ENCODE measurements at places on chromosomes 4 and X.

- no peak for DNase-seq
These were observed 179.4 kb downstream of the RBM46 start for GRCh38 chr4:154960476-154960875.

GRCh38 chrX:38138900-38139299 lies 81.8 kb downstream of the SRPX start:
- DNase-seq, result no peak

GRCh38 chr4:70760662-70761061 lies 38.9 kb downstream of the RUFY3 start:
- no peak for DNase-seq

DNA sequence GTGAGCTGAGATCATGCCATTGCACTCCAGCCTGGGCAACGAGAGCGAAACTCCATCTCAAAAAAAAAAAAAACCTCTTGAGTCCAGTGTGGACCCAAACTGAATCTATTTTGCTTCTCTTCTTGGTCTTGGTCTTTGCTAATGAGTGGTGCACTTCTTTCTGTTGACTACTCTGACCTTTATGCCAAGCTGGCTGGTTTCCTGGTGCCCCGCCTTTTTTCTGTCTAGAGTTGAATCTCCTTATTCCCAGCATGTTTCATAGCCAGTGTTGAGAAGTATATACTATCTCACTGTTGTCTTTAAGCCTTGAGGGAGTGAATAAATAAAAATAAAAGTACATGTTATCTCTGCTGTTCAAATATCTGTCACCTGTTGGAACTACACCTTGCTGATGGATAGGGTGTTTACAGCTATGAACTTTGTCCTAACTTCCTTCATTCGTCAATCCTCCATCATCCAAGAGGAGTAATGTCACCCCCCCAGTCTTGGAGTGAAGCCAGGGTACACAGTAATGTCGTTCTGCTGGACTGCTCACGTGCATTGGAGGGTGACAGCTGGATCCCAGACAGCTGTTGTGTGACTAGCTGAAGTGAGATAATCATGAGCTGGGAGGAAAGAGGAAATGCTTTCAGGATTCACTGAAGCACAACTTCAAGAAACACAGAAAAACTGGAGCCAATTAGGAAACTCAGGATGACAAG lies 99.3 kb upstream of the PRKG2 start:
- DNase-seq, result no peak

- DNase-seq, result no peak
These were observed 19.3 kb upstream of the SFRP2 start for GRCh38 chr4:153808175-153808574.

DNA sequence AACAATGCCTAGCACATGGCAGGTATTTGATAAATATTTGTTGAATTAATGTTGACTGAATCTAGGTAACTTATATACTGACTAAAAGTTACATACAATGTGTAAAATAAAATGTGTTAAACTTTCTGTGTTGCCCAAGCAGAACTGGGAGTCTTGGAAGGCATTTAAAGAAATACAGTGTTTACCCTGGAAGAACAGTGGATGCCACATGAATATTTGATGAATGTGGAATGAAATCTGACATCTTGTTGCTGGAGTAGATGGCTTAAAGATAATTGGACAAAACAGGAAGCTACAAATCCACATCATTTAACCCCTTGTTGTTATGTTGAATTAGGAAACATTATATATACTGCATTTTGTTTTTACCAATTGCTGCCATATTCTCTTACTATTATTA lies 39.9 kb upstream of the SCOC start:
- no peak for DNase-seq

- no peak for DNase-seq
These were observed 1892.3 kb upstream of the PCDH7 start for GRCh38 chr4:28827866-28828265.

GRCh38 chr4:6657242-6658208 lies 17.0 kb downstream of the MRFAP1 start:
- DNase-seq, result no peak

- DNase-seq, result no peak
These were observed 1.3 kb downstream of the SCRG1 start for GRCh38 chr4:173397604-173398003.

GRCh38 chrX:143853488-143853887 lies 30.4 kb upstream of the UBE2NL start:
- no peak for DNase-seq

- no peak for DNase-seq
These were observed 377.6 kb upstream of the GATB start for GRCh38 chr4:152138451-152138850.

DNA sequence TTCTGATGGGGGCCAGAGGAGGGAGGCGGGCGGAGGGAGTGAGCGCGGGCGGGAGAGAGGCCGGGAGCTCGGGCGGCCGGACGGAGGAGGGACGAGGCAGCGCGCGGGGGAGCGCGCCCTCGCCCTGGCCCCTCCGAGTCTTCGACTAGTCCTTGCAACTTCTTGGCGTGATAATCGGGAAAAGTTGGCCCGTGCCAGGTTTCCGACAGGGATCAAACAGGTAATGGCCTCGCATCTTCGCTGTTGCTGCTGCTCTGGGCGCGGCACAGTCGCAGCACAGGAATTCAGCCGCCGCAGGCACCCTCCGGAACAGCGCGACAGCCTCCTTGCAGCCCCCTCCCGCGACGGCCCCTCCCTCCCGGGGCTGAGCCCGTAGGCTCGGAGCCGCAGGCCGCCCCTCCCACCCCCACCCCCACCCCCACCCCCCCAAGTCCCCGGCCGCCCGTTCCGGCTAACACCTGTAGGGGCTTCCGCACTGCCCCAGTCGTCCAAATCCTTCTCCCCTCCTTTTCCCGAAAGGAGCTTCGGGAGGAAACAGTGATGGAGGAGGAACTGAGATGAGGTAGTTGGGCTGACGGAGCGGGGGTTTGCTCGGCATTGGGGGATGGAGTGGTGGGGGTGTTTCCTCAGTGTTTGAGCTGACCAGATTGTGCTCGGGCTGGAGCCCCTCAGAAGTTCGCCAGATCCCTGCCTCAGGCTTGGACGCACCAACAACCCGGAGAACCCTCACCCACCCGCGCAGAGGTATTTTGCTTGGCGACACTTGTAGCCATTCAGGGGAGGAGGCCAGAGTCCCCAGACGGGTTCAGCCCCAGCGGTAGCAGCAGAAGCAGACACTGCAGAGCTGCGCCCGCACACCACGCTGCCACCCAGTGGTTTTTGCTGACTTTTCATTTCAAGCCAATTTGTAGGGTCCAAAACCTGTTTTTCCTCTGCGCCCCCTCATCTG lies at the start of gene FGF13:
Gene FGF13, minus strand, starts transcription at position 319 of the 949 bp plus-strand sequence. CDS start 714 bp downstream, outside the sequence.
- no peak for DNase-seq

- no peak for DNase-seq
These were observed 9.8 kb downstream of the ZIC3 start for GRCh38 chrX:137575596-137576255.

DNA sequence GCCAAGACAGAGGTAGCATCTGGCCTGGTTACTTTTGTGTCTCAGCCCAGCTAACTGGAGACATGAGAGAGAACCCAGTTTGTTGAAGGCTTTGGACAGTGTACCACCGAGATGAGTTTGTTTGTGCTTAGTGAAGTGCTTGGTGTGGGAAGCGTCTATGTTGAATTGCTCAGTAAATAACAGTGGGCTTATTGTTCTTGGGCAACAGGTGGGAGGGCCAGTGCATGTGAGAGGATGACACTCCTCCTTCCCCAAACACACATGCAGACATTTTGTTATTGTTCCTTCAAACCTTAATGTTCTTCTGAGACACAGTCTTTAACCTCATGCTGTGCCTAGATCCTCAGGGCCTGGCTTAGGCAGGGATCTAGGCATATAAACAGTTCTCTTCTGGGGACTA lies 39.7 kb downstream of the MSN start:
- no peak for DNase-seq

GRCh38 chr4:92359491-92359890 lies 55.7 kb downstream of the GRID2 start:
- no peak for DNase-seq

DNA sequence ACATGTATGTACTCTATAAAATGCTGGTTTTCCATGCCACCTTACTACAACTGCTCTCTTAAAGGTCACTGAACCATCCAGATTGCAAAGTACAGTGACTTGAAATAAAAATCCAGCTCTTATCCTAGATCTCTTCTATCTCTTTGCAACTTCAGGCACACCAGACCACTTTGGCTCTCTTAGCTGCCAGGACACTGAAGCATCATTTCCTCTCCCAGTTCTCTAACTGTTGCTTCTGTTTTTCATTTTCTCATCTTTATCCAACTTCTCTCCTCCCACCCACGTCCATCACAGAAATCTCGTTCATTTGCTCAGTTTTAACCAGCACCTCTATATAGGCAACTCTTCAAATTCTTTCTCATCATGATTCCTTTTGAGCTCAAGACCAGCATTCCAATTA lies 74.3 kb downstream of the METTL14 start:
- DNase-seq, result no peak

DNA sequence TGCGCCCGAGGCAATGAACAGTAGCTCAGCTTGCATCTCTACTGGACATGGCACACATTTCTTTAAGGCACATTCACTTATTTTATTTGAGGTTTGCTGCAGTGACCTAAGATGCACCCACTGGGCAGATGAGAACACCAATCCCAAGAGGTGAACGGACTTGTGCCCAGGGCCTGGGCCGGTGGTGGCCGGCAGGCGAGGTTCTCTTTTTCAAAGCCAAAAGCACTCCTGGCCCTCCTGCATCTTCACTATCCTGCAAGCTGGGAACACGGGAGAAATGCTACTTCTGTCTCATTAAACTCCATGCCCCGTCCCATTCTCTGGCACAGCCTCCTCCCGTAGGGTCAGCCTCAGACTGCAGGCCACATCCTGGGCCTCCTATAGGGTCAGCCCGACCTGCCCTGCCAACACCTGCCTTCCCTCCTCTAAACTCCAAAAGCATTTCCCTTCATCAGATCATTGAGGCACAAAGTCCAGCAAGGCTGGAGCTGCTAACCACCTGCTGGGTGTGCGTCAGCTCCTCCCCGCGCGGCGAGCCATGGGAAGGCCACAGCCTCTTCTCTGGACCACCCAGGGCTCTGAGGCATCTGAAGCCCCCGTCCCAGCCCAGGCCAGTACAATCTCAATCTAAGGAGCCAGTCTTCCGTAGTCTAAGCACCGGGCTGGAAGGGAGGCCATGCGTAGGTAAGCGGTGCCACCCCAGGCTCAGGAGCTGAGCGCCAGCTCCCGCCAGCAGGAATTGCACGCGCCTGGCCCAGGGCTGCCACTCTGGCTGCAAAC lies 166.1 kb downstream of the AFAP1 start:
- DNase-seq, result no peak

- DNase-seq, result no peak
These were observed 20.7 kb downstream of the PAK3 start for GRCh38 chrX:111116666-111117065.

DNA sequence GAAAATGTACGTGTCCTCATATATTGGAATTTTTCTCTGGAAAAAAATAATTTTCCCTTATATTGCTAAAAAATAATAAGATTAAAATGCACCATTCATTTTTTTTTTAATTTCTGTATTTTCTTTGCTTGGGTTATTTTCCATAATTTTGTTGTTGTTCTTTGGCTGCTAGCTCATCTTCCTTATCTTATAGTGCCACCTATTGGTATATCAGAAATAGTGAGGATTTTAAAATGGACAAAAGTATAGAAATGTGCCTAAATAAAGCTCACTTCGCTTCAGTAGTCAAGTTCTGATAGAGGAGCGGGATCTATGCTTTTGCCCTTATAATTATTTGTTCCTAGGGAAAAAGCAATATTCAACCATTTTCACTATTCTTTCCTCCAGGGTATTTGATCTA lies 134.8 kb downstream of the NAP1L3 start:
- no peak for DNase-seq

GRCh38 chr4:7058792-7059191 lies 9.1 kb downstream of the GRPEL1 start:
- no peak for DNase-seq

DNA sequence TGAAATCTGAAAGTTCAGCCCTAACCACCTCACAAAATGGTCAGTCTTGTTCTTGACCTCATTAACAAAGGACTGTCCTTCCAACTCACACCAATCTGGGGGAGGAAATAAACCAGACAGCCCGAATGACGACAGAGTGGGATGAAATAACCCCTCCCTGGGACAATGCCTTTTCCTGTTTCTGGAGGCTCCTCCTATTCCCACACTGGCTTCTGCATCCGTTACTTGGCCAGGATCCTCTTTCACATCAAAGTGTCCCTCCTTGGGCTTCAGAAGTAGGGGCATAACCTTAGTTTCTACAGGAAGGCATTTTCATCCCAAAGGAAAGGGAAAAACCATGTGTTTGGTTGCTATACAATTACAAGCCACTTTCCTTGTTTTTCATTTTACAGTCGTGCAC lies 59.8 kb upstream of the RPL34 start:
- no peak for DNase-seq

GRCh38 chrX:45274576-45274975 lies 73.9 kb upstream of the DIPK2B start:
- no peak for DNase-seq

GRCh38 chrX:107448998-107449835 lies at the start of gene FRMPD3:
FRMPD3 (plus strand) TSS chrX:107449652; CDS start chrX:107526589, 76,937 bp downstream.
- DNase-seq, result no peak

DNA sequence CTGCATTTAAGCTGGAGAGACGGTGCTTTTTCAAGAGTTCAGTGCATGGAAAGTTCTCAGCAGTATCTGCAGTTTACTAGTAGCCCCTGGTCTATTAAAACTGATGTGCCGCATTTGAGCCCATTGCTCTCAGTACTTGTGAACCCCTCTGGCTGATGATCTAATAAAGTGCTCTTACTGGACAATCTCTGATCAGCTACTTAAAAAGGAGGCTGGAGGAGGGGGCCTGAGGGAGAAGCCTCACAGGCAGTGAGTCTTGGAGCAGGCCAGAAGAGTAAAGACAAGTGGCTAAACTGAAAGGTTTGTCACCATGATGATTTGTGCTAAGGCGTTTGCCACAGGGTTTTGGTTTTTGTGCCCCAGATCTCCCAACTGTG lies 138.5 kb downstream of the ARX start:
- DNase-seq, result no peak

DNA sequence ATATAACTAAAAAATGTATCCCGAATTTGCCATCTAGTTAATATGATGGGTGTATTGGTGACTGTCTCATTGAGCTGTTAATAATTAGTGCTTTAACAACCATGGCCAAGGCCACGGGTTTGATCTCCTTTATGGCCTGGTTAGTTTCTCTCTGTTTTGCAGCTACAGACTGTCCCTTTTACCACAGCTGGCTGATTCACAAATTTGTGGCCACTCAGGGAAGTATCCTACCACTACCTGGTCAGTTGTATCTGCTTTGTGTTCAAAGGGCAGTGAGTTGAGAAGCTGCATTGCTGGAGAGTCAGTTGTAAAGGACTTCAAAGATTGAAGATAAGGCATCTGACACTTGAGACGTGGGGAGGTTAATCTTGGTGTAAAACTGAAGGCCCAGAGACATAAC lies 219.1 kb upstream of the BMP3 start:
- no peak for DNase-seq
